ENCODE measurements at places on chromosomes 4 and X.

GRCh38 chr4:11565899-11566298, 137.2 kb upstream of the HS3ST1 start:
- no peak for DNase-seq

DNA sequence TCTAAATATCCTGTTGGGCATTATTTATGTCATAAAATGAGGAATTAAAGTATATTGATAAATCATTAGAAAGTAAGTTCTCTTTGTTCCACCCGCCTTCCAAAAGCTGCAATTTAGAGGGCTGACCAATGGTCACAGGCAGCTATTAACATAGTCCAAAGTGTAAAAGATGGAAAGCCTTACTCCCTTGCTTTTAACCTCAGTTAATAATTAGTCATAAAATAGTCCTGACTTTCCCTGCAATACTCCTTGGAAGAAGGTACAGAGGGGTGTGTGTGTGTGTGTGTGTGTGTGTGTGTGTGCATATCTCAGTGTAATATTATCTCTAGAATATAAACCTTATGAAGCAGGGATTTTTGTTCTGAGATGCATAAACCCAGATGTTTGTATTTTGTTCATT, 275.4 kb downstream of the FAT4 start:
- no peak for DNase-seq

GRCh38 chr4:3127112-3127511, 52.6 kb downstream of the HTT start:
- no peak for DNase-seq

DNA sequence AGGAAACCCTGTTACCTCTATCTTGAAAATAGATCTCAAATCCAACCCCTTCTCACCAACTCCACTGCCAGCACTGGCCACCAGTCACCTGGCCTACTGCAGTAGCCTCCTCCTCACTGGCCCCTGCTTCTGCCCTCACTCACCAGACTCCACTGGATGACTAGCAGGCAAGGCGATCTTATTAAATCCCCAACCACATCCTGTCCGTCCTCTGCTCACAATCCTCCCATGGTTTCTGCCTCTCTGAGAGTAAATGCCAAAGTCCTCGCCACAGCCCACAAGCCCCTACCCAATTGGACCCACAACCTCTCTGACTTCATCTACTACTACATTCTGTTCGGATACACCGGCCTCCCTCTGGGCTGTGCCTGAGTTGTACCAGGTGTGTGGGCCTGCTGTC, 5.4 kb upstream of the PIM2 start:
- DNase-seq: no peak

- no peak for DNase-seq
These were observed 62.6 kb downstream of the FAM114A1 start for GRCh38 chr4:38930204-38930603.

DNA sequence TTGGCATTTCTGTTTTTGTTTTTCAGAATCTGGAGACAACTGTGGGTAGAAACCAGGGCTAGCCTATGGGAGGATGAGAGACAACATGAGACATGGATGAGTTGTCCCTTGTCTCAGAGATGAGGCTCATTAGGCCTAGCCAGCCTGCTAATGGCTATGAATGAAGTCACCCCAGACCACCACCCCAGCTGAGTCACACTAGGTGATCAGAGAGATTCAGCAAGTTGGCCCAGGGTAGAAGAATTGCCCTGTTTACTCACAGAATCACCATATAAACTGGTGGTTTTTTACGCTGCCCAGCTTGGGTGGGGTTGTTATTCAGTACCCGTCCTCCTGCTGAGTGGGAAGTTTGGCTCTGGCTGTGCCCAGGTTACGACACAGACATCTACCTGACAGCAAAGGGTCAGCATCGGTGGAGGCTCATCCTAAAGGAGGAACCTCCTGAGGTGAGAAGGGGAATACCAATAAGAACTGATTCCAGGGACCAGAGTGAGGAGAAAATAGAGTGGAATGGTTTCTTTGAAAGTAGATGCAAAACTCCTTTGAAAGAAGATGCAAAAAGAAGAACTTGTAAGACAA, 17.2 kb upstream of the ARSJ start:
- DNase-seq: no peak

DNA sequence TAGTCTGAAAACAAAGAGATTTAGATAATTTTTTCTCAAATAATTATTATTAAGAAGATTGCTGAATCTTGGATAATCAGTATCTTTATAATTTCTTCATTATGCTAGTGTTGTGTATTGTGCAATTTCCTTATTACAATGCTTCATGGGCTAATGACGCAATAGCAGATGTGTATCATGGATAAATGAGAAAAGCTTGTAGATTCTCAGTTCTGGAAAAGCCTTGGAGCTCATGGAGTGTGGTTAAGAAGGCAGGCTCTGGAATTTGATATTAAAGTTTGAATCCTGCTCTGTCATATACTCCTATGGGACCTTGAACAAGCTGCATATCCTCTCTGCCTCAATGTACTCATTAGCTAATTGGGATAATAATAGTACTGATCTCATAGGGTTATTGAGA, 18.9 kb upstream of the CXCL8 start:
- DNase-seq: no peak

- DNase-seq: no peak
These were observed 52.1 kb upstream of the LHFPL1 start for GRCh38 chrX:112731793-112732192.

- no peak for DNase-seq
These were observed 14.7 kb downstream of the CNOT6L start for GRCh38 chr4:77804471-77804870.

- DNase-seq: no peak
These were observed 241.2 kb upstream of the CTSO start for GRCh38 chr4:156194896-156195295.

GRCh38 chr4:17092736-17093437, 194.4 kb upstream of the LDB2 start:
- DNase-seq: no peak

GRCh38 chrX:77793946-77794345, 7.9 kb upstream of the ATRX start:
- DNase-seq: no peak

DNA sequence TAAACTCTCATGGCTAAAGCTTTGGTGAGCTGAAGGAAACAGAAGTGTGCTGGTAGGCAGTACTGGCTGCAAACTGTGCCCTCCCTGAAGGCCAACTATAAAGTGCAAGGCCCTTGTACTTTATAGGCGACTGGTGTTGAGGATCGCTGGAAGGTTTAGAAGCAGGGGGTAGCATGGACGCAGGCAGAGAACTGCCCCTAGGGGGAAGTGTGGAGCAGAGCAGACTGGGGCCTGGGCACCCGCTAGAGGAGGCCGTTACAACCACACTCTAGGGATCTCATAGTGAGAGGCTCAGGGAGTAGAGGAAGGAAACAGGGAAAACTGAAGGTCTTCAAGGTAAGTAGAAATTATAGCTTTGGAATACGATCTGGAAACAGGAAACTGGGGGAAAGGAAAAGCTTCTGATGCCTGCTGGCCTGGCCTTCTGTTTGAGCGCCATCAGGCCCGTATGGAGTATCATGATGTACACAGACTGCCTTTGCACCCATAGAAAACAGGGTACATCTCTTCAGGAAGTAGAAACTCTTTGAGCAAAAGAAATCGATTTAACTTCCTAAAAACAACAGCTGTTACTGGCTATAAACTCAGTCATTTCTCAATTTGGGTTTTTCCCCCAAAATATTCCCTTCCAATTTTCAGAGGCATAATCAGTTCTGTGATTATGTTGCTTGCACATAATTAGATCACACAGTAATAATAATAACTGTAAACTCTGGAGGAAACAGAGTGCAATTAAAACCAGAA, 23.9 kb upstream of the TMSB4X start:
- peak; percentile 80 for DNase-seq

GRCh38 chrX:15973946-15974345, 119.3 kb upstream of the AP1S2 start:
- DNase-seq: no peak

- DNase-seq: peak; percentile 15
These were observed 102.4 kb downstream of the CLNK start for GRCh38 chr4:10582059-10582686.

DNA sequence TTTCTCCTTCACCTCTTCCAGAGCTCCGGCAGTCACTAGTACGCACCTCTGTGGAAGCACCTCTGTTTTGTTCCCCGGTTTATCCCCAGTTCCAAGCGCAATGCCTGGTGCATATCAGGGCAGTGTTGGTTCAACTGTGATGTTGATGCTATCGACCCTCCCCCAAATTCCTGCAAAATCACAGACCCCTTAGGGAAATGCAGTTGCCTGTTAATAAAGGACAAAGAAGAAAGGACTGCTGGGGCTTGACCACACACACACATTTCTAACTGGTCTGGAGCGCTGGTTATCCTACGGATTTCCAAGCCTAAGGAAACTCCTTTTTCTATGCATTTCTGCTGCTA, 530 bp upstream of the NMU start:
- DNase-seq: no peak

DNA sequence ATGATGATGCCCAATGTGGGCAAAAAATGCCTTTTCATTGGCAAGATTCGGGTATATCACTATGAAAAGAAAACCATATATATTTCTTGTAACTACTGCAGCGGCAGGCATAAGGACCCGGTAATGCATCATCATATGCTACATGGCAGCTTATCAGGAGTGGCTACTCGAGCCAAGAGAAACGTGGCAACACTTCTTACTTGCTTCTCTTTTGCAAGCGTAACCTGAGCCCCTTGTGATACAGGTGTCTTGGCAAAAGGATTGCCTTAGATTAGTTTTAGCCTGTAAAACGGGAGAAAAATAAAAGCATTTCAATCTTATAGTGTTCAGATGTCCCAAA, 280.3 kb downstream of the SPRY1 start:
- no peak for DNase-seq

GRCh38 chrX:154818916-154819770, 13.9 kb upstream of the MPP1 start:
- DNase-seq: no peak

GRCh38 chr4:129821073-129821472, 725.1 kb downstream of the C4orf33 start:
- DNase-seq: no peak

DNA sequence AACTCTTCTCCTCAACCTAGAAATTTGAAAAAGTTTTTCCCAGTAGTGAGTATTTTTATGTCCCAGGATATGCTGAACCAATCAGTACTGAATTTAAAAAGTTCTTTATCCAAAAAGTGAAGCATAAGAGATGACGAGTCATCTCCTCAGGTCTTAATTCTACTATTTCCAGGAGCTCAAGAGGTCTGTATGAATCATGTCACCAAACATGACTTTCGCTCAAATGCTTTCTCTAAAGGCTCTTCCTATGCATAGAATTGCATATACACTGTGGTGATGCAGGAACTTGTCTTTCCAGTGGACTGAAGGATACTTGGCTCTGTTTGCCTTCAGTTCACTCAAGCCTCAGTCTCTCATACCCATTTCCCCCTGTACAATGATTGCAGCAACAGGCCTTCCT, 36.1 kb downstream of the ZNF41 start:
- DNase-seq: no peak

GRCh38 chr4:108950158-108950915, 187.5 kb upstream of the ETNPPL start:
- DNase-seq: no peak

DNA sequence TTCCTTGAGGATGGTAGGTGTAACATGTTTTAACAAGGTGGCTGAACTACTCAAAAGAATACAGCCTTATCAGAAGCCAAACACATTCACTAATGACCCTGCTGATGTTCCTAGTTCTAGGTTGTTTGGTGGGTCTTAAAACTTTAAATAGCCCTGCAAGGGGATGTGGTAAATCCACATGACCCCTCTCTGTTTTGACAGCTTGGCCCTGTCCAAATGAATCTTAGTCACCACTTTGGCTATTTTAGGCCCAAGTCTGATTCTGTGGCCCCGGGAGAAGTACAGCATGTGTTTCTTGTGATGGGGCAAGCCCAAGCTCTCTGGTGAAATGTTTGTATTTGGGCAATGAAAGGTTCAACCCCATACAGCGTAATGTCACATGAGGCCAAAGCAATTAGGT, 54.5 kb upstream of the GPR34 start:
- DNase-seq: no peak

DNA sequence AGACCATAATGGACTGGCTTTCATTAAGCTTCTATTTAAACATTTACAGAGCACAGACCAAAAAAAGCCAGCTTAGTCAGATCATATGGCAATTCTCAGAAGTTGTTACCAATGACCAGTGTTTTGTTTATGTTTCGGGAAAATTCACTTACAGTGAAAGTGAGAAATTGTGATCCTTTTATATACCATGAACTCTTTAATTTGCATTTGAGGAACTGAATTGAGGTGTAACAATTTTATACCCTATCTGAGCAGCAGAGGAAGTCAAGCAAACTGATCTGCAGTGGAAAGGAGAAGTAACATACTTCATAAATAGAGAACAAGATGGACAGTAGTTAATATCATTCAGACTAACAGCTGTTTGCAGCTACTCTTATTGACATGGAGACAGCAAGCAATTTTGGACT, 97.1 kb downstream of the TMA16 start:
- DNase-seq: no peak

DNA sequence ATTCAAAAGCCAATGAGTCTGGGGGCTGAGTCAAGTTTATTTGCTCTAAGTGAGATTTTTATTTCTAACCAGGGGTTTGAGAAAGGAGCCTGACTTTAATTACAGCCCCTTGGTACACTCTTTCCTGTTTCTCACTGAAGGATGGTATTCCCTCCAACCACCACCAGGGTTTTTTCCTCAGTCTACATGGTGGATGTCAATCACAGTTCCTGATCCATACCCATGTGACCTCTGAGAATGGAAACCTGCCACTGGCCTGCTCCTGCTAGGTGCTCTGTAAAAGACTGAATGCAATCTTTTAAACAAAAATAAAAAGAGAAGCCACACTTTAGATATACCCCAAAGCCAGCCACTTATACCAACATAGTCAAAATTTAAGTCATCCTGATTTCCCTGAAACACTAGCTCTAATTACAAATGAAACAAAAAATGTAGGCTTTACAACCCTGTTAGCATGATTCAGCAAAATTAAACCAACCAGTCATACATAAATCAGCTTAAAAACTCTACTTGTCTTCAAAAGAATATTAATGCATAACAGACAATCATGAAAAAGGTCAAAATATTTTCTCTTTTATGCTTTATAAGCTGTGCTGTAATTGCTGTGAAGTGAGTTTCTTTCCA, 112.1 kb upstream of the NWD2 start:
- no peak for DNase-seq

DNA sequence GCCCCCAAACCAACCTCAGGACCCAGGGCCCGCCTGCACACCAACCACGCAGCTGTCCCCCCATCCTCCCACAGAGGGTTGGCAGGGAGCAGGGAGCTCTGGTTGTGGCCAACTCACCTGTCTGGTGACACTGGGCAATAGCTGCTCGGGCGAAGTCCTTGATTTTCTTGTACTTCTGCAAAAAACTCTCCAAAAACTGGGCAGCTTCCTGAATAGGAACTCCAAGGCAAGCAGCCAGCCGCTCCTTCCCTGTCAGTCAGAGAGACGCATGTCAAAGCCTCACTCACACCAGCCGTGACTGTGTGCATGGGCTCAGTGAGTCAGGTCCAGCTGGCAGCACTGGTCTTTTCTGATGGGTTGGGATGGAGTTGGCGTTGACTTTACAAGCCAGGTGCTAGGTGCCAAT, 26.4 kb downstream of the NAT8L start:
- DNase-seq: no peak

- no peak for DNase-seq
These were observed 820.2 kb downstream of the FSTL5 start for GRCh38 chr4:161343569-161343950.
